Colonic mucosa (tissue), 4 donors: ENCODE measurements at places on chromosomes 4 and X. TPM values are rescaled to one million over a fixed set of nuclear protein-coding genes. Genes with fewer than 3 reads are reported as not detected.

ZBTB33 gene
- total RNA-seq = 13.6 TPM

KDR gene
- 6.5 TPM for total RNA-seq

EVC gene
- total RNA-seq = 1.1 TPM

DNA sequence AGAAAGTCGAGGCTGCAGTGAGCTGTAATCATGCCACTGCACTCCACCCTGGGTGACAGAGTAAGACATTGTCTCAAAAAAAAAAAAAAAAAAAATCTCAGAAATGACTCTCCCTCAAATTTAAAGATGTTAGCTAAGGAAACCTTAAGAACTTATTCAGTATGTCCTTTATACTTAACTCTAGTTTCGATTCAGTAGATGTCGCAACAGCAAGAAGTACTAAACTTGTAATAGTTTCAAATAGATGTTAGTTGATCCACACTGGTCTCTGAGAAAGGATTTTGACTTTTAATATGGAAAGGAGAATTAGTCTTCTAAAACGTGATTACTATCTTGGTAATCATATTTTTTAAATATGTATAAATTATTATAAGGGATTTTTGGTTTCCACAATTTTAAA, 29.6 kb downstream of the NKX3-2 start:
- DNase-seq = no peak
- H3K4me3 ChIP-seq = no peak overlapping the region
- H3K27ac ChIP-seq = no peak overlapping the region
- no peaks in the 10 kb centered on the region for H3K4me1 ChIP-seq
- H3K36me3 ChIP-seq = no peaks in the 10 kb centered on the region

GRCh38 chr4:19850909-19851308, 400.8 kb upstream of the SLIT2 start:
- H3K27me3 ChIP-seq = no peaks in the 10 kb centered on the region
- no peaks in the 10 kb centered on the region for H3K4me1 ChIP-seq
- no peak overlapping the region for H3K4me3 ChIP-seq
- no peaks in the 10 kb centered on the region for H3K36me3 ChIP-seq
